ENCODE measurements at places on chromosomes 11 and 22. TPM values are rescaled to one million over a fixed set of nuclear protein-coding genes. Genes with fewer than 3 reads are reported as not detected.

Gene CASP5
- not detected for total RNA-seq

Gene TSSC4
- total RNA-seq: 47.1 TPM

Gene OR52B4
- total RNA-seq: not detected

Gene SGSM1
- 5.1 TPM for total RNA-seq
